ENCODE measurements at places on chromosomes 11 and 22.

GRCh38 chr22:17710023-17710422 lies 64.2 kb downstream of the BID start:
- DNase-seq: no peak

GRCh38 chr22:22099194-22099486 lies 116.6 kb upstream of the TOP3B start:
- no peak for DNase-seq

DNA sequence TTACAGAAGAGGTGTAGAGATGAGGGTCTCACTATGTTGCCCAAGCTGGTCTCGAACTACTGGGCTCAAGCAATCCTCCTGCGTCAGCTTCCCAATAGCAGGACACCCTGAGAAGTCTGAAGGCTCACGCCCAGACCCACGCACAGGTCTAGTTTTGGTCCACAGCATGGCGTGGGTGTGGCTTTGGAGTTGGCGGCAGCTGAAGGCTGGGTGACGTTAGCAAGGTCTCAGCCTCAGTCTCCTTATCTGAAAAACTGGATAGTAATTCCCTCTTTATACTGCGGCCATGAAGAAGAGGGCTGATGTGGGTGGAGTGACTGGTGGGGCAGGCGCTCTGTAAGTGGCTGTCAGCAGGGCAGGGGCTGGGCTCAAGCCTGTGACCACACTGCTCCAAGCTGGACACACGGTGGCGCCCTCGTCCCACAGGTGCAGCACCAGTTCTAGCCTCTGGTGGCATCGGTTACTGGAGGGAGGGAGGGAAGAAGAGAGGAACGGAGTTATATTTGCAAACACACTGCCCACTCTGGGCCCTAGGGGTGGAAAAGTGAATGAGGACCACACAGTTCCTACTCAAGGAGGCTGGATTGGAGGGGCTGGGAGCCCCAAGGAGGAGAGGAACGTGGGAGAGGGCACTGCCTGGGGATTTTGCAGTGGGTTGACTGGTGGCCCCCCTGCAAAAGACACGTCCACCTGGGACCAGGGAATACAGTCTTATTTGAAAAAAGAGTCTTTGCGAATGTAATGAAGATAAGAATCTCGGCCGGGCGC lies 19.6 kb upstream of the CARD10 start:
- peak; percentile 36 for DNase-seq

DNA sequence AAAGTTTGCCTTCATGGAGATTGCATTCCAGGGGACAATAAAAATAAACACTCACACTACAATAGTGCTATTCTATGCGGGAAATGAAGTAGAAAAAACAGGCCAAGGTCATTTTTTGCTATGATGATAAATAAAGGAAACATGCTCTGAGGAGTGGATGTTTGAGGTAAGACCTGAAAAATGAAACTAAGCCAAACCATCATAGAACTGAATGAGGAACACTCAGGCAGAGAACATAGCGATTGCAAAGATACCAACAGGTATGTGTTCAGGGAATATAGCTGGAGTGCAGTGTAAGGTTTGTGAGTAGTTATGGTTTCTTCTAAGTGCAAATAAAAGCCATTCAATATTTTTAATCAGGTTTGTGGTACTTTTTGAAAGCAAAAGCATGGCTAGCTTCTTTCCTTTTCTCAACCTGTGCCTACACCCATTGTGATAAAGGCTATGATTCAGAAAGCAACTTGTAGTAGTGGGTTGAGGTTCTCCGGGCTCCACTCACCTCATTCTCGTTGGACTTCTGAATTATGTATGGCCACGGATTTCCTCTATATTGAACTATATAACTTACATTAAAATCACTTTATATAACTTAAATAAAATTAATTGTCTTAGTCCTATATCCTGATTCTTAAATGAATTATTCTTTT lies 278.2 kb upstream of the CHORDC1 start:
- no peak for DNase-seq

GRCh38 chr11:69215216-69215615 lies 59.5 kb downstream of the SMIM38 start:
- DNase-seq: no peak

- no peak for DNase-seq
Measured at GRCh38 chr11:134512061-134512460, 100.0 kb upstream of the B3GAT1 start.

DNA sequence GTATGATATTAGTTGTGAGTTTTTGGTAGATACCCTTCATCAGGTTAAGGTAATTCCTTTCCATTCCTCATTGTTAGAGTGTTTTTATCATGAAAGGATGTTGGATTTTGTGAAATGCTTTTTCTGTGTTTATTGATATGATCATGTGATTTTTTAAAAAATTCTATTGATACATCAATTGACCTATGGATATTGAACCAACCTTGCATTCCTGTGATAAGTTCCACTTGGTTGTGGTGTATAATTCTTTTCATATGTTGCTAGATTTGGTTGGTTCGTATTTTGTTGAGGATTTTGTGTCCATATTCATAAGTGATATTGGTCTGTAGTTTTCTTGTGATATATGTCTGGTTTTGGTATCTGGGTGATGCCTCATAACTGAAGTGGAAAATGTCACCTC lies 6.7 kb downstream of the ANKRD13D start:
- no peak for DNase-seq

DNA sequence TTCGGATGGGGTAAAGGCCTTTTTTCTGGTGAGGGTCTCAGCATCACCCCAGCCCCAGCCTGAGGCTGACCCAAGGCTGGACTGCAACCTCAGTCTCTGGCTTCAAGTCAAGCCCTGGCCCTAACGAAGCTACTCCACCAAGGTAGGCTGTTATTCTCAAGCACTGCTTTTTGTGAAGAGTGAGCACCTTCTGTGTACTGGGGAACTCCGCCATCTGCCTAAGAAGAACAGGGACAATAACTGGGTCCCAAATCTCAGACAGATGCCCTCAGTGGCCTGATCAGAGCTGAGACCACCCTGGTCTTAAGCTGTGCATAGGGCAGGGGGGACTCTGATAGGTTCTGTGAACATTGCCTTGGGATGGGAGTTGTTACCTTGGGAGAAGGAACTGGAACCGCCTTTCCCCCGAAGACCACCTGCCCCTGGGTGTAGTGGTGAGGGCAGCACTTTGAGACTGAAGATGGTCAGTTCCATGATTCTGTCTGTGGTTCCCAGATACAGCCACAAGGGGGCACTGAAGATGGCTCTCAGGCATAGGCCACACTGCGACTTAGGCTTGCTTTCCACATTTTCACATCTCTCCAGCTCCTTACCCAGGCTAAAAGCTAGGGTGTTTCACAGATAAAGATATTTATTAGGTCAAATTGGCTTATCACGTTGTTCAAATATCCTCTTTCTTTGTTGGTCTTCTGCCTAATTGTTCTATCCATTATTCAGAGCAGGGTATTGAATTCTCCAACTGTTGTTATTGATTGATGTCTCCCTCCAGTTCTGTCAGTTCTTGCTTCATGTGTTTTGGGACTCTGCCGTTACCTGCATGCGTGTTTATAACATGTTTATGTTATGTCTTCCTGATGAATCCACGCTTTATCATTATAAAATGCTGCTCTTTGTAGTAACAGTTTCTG lies 11.8 kb upstream of the UVRAG start:
- DNase-seq: no peak
